ENCODE measurements at places on chromosomes 11 and 22. TPM values are rescaled to one million over a fixed set of nuclear protein-coding genes. Genes with fewer than 3 reads are reported as not detected.

The SLC37A2 gene
- 0.23 TPM for total RNA-seq

The C1QTNF5 gene
- total RNA-seq = not detected

The HPS5 gene
- total RNA-seq = 27.7 TPM

The TENM4 gene
- total RNA-seq = 0.39 TPM

The MRGPRX4 gene
- total RNA-seq = not detected

The OR52E8 gene
- not detected for total RNA-seq

The KLHDC7B gene
- 1.8 TPM for total RNA-seq

The CECR2 gene
- 3.6 TPM for total RNA-seq

The GNG3 gene
- not detected for total RNA-seq

The SYT13 gene
- total RNA-seq = 0.13 TPM

The LDHAL6A gene
- total RNA-seq = not detected

The OR2AT4 gene
- not detected for total RNA-seq

The TUT1 gene
- total RNA-seq = 19.9 TPM

The APOBEC3C gene
- 12.7 TPM for total RNA-seq

The MMP27 gene
- not detected for total RNA-seq

The C11orf58 gene
- total RNA-seq = 97.6 TPM

The OPCML gene
- not detected for total RNA-seq

The SUSD2 gene
- total RNA-seq = 10.6 TPM

The MGAT3 gene
- 0.57 TPM for total RNA-seq

The DKK3 gene
- total RNA-seq = 116 TPM

The TRIM48 gene
- not detected for total RNA-seq

The FOSL1 gene
- total RNA-seq = 186 TPM

The CHRDL2 gene
- 0.15 TPM for total RNA-seq

The TEX54 gene
- not detected for total RNA-seq

The OR6A2 gene
- total RNA-seq = 0.15 TPM

The PKP3 gene
- total RNA-seq = 36.8 TPM

The RRM1 gene
- 143 TPM for total RNA-seq

The PYGM gene
- total RNA-seq = 0.39 TPM

The FAM83F gene
- 0.05 TPM for total RNA-seq

The AGBL2 gene
- 6.8 TPM for total RNA-seq

The WNT7B gene
- total RNA-seq = 52.1 TPM

The IL17REL gene
- 0.82 TPM for total RNA-seq

The CREB3L1 gene
- total RNA-seq = 35.6 TPM

The KCNE3 gene
- 0.15 TPM for total RNA-seq

The PTPRCAP gene
- total RNA-seq = 0.82 TPM

The MS4A12 gene
- not detected for total RNA-seq

The RAB3IL1 gene
- total RNA-seq = 8.9 TPM

The LYVE1 gene
- 0.31 TPM for total RNA-seq

The GDPD4 gene
- not detected for total RNA-seq

The PATE2 gene
- 0.18 TPM for total RNA-seq

The AQP11 gene
- 2.3 TPM for total RNA-seq

The LIF gene
- 34.4 TPM for total RNA-seq

The APLNR gene
- total RNA-seq = not detected

The PSMA1 gene
- total RNA-seq = 198 TPM

The OR51B6 gene
- not detected for total RNA-seq

The SFI1 gene
- 29.9 TPM for total RNA-seq

The OR52I1 gene
- total RNA-seq = not detected

The OR52H1 gene
- total RNA-seq = 0.15 TPM

The ART5 gene
- 12.8 TPM for total RNA-seq

The FGF3 gene
- total RNA-seq = not detected

The CABP2 gene
- not detected for total RNA-seq

The MOV10L1 gene
- total RNA-seq = 0.10 TPM
